Esophagus muscularis mucosa (tissue), 4 donors: ENCODE measurements at places on chromosomes 12 and 14.

- H3K36me3 ChIP-seq = no peaks in the 10 kb centered on the region
- H3K27me3 ChIP-seq = no peaks in the 10 kb centered on the region
- no peak overlapping the region for H3K4me3 ChIP-seq
- no peak for DNase-seq
Measured at GRCh38 chr14:44180975-44181374, 326.1 kb downstream of the FSCB start.

- no peak for DNase-seq
- H3K36me3 ChIP-seq = no peaks in the 10 kb centered on the region
- no peak overlapping the region for H3K4me3 ChIP-seq
Measured at GRCh38 chr12:15863372-15863771, 18.8 kb upstream of the STRAP start.

GRCh38 chr12:124795081-124795948 is 68.3 kb downstream of the SCARB1 start:
- peaks cover 23% of the 10 kb centered on the region for H3K36me3 ChIP-seq
- H3K4me1 ChIP-seq = no peaks in the 10 kb centered on the region
- no peak overlapping the region for H3K27ac ChIP-seq
- no peaks in the 10 kb centered on the region for H3K27me3 ChIP-seq

DNA sequence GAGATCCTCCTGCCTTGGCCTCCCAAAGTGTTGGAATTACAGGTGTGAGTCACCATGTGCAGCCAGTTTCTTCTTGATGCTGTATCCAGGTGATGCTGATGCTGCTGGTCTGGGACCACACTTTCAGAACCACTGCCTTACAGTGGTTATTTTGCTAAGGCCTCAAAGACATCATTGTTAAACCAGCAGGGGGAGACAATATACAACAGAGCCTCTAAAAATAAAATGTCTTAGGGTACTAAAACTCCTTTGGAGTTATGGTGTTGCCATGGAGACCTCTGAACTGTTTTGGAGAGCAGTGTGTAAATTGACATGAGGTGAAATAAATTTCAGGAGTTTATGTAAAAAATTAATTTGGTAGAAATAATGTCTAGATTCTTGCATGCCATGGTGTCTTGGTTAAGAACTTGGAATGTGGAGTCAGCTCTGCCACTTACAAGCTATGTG is 1.1 kb upstream of the ARG2 start:
- H3K36me3 ChIP-seq = no peaks in the 10 kb centered on the region
- H3K27ac ChIP-seq = peak overlapping the region; percentile 71
- no peak overlapping the region for H3K4me3 ChIP-seq
- no peaks in the 10 kb centered on the region for H3K27me3 ChIP-seq
- no peak for DNase-seq

DNA sequence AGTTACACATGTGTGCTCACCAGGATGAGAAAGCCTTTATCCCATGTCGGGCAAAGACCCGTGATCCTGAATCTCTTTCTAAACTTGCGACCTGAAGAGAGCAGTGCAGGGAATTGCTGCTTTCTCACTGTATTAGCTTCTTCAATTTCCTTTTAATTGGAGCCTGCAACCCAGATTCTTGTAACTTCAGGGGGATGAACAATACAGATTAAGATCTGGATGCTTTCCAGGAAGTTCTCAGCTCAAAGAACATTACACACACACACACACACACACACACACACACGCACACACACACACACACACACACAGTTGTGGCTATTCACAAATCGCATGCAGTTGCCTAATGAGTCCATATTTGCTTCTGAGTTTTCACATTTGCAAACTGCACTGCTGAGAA is 268.3 kb downstream of the NPAS3 start:
- H3K36me3 ChIP-seq = no peaks in the 10 kb centered on the region
- H3K27me3 ChIP-seq = no peaks in the 10 kb centered on the region
- H3K27ac ChIP-seq = no peak overlapping the region
- DNase-seq = no peak
- no peak overlapping the region for H3K4me3 ChIP-seq

DNA sequence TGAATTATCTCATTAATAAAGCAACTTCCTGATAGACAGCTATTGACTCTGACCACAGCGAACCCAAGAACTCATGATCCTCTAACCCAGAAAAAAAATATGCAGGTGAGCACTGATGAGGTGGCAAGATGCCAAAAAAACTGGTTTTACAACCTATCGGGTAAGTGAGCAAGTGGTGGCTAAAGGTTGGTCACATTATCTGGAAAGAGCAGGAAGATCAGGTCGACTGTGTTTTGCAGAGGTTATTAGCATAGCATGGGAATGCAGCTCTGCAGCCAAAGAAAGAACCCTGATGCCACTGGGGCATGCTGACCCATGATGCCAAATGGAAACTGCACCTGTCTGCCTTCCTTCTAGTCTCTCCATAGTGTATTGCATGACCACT is 23.5 kb downstream of the BHLHE41 start:
- no peak for DNase-seq
- no peak overlapping the region for H3K4me3 ChIP-seq
- H3K4me1 ChIP-seq = no peaks in the 10 kb centered on the region
- no peak overlapping the region for H3K27ac ChIP-seq

GRCh38 chr14:77502109-77502782 is 3.6 kb upstream of the ISM2 start:
- H3K27me3 ChIP-seq = peaks cover 32% of the 10 kb centered on the region
- no peak overlapping the region for H3K27ac ChIP-seq
- peaks cover 7% of the 10 kb centered on the region for H3K4me1 ChIP-seq
